ENCODE measurements at places on chromosomes 6 and 20. TPM values are rescaled to one million over a fixed set of nuclear protein-coding genes. Genes with fewer than 3 reads are reported as not detected.

LY6G6D gene
- not detected for total RNA-seq

MMS22L gene
- total RNA-seq: 6.9 TPM

SOBP gene
- 8.8 TPM for total RNA-seq

NPBWR2 gene
- total RNA-seq: not detected

PLAGL1 gene
- 21.7 TPM for total RNA-seq

C6orf58 gene
- total RNA-seq: not detected

PREX1 gene
- total RNA-seq: 16.9 TPM

HRH3 gene
- total RNA-seq: not detected

SLC12A5 gene
- total RNA-seq: 0.17 TPM

PDE7B gene
- total RNA-seq: 48.1 TPM

MOXD1 gene
- total RNA-seq: 118 TPM

TINAG gene
- not detected for total RNA-seq

SPATS1 gene
- not detected for total RNA-seq

OOEP gene
- not detected for total RNA-seq

SLCO4A1 gene
- total RNA-seq: 1.3 TPM

CST5 gene
- total RNA-seq: not detected

TCF21 gene
- 65.0 TPM for total RNA-seq

ZC2HC1B gene
- not detected for total RNA-seq

MEA1 gene
- total RNA-seq: 86.0 TPM

DEFB132 gene
- total RNA-seq: not detected

BPIFA1 gene
- total RNA-seq: not detected

RBM38 gene
- 7.3 TPM for total RNA-seq

NHLRC1 gene
- 5.6 TPM for total RNA-seq

SRMS gene
- not detected for total RNA-seq

SH3BGRL2 gene
- 3.1 TPM for total RNA-seq
